ENCODE measurements at places on chromosomes 11 and 22.

- DNase-seq: no peak
These were observed 55.7 kb upstream of the EMID1 start for GRCh38 chr22:29149841-29150555.

DNA sequence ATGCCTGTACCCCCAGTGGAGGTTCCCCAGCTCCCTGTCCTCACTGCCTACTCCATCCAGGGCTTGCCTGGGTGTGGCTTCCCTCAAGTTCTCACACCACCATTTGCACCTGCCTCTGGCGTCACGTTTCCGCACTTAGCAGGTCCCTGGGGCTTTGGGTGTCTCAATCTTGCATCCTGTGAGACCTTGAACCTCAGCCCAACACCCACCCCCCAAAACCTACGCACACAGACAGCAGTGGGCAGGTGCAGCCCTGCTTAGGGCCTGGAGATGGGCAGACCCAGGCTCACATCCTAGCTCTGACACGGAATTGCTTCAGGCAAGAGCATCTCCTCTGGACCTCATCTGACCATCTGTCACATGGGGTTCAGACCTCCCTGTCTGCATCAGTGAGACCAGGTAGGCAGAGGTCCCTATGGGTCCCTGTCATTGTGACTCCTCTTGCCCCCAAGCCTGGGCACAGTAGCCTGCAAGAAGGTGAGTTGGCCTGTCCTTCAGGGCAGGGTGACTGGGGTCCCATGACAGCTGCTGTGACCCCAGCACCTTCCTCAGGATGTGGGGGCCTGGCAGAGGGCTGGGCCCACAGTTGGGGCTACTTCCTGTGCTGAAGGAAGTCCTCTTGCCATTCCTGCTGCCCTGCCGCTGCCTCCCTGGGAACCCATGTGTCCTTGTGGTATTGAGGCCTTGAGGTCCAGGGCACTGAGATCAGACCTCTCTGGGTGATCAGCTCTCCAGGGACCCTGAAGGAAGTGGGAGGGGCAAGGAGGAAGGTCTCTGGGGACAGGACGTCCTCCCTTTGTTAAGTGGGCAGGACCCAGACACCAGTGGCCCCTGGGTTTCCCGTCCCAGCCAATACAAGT is 2.0 kb downstream of the SIPA1 start:
- peak; percentile 79 for DNase-seq

GRCh38 chr11:64090806-64091516 is 55.2 kb downstream of the FLRT1 start:
- DNase-seq: no peak

DNA sequence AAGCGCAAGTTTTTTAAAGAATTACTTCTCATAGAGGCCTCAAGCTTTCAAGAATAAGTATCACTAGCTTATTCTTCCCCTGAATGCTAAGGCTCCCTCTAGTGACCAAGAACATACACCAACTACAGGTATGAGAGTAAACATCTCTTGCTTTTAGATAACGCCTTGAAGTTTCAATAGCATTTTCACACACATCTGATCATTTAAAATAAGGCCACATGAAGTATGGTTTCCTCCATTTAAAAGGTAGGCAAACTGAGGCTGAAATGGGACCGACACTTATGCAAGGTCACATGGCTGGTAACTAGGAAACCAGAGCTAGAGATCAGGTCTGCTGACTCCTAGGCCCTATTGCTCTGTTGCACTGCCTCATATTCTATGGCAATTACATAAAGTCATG is 66.5 kb downstream of the CCDC34 start:
- DNase-seq: peak; percentile 3

- DNase-seq: no peak
These were observed 76.3 kb upstream of the CNTN5 start for GRCh38 chr11:98944461-98944860.

DNA sequence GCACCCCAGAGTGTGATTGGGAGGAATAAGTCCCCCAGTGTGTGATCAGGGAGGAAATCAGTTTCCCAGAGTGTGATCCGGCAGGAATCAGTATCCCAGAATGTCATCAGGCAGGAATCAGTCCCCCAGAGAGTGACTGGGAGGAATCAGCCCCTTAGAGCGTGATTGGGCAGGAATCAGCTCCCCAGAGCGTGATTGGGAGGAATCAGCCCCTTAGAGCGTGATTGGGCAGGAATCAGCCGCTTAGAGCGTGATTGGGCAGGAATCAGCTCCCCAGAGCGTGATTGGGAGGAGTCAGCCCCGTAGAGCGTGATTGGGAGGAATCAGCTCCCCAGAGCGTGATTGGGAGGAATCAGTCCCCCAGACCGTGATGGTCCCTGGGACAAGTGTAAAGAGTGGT is 81.1 kb upstream of the EIF3D start:
- no peak for DNase-seq

DNA sequence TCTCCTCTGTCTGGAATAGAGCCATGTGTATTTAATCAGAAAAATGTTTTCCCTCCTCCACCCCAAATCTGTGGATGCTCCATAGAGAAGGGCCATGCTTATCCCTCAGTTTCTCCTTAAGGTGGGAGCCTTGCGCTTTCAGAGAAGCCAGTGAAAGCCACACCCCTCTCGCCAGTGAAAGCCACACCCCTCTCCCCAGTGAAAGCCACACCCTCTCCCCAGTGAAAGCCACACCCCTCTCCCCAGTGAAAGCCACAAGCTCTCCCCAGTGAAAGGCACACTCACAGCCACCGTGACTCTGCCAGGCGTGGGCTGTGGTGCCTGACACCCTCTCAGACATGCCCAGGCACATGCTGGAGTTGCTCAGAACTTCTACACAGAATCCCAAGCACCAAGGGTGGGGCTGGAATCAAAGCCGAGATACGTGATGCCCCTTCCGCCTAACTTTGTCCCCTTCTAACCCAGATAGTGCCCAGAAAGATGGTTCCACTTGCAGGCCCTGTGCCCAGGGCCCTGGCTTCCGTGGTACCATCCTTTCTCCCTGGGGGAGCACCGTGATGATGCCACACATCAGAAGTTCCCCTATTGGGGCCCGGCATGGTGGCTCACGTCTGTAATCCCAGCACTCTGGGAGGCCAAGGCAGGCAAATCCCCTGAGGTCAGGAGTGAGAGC is 16.5 kb upstream of the PRR5 start:
- DNase-seq: peak; percentile 77

DNA sequence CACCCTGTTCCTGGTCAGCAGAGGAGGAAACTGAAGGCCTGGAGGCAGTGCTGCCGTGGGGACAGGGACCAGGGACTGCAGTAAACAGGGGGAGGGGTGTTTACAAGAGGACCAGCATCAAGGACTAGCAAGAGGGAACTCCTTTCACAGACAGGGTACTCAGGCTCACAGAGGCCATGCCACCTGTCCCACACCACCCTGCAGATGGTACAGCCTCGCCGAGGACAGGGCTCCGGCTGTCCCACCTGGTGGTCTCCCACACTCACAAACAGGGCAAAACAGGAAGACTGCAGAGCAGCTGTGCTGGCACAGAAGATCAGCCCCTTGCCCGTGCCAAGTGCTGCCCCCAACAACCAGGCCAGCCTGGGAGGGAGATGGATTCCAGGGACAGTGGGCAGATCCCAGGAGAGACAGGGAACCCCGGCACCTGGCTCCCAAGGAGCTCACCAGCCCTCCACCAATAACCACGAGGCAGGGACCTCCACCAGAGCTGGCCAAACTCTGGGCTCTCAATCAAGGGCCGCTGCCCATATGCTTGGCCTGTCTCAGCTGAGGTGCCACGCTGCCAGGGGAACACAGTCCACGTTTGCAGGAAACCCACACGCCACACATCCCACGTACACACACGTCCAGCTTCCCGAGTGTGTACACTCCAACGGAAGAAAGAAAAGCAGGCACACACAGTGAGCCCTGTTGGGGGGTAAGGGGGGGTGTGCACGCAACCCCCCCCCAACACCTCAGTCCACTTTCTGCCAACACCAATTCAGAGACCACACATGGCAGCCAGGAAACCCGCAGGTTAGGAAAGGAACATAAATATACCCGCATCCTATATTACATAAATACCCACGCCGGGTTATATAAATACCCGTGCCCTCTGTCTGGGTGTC is 2.1 kb downstream of the CSNK1E start:
- peak; percentile 59 for DNase-seq

DNA sequence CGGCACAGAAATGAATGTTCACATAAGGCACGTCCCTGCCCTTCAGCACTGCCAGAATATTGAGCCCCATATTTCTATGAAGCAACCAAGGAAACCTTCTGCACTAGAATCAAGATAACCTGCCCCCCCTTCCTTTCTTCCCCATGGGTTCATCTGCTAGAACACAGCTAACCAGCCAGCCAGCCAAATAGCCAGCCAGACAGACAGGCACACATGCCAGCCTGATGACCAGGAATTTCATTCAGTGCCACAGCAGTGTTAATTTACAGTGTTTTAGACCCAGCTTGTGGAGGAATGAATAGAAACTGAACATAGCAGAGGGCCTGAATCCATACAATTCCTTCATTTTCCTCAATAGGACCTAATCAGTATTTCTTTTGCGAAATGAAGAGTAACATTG is 57.0 kb downstream of the TENM4 start:
- DNase-seq: no peak

DNA sequence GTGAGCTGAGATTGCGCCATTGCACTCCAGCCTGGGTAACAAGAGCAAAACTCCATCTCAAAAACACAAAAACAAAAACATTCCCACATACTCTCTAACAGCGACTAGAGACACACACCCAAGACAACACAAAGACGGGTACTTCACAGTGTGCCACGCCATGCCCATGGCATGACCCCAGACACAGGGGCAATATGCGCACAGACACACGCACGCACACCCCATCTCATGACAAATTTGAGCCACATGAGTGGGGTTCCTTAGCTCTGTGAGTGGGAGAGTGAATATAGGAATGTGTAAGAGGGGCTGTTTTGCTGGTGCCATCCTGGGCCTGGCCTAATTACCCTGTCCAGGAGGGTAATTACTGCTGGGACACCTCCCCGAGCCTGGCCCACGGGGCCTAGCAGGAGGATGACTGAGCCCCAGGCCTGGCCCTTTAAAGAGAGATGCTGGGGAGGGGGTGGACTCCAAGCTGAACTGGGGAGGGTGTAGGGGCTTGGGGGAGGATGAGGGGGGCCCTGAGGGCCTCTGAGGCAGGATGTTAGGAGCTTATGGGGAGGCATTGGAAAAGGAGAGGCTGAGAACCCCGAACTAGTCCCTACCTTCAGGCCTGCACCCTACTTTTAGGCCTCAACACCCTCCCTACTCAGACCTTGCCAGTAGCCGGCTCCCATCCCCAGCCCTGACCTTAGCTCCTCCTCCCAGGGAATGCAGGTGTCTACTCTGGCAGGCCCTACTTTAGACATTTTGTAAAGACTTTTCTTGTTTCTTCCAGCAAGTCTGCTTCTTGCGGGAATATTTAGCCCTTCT is 1.5 kb downstream of the LTBP3 start:
- no peak for DNase-seq

DNA sequence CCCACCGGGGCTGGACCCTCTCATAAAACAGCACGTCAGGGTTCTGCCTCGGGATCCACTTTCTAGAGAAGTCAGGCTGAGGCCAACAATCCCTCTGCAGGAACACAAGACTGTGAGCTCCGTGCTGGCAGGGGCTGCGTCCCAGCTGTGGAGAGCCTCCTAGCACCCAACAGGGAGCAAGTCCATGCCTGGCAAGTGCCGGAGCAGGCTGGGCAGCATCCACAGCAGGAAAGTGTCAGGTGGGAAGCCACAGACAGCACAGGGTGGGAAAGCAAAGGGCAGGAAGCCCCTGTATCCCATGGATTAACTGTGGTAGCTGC is 682.3 kb downstream of the TBC1D22A start:
- DNase-seq: no peak

- no peak for DNase-seq
These were observed at the start of gene MRPL23 for GRCh38 chr11:1946812-1947484. Gene MRPL23 (plus strand): TSS chr11:1947332. CDS start chr11:1947363, 31 bp downstream.

GRCh38 chr11:44333271-44334218 is 23.6 kb upstream of the ALX4 start:
- DNase-seq: no peak

DNA sequence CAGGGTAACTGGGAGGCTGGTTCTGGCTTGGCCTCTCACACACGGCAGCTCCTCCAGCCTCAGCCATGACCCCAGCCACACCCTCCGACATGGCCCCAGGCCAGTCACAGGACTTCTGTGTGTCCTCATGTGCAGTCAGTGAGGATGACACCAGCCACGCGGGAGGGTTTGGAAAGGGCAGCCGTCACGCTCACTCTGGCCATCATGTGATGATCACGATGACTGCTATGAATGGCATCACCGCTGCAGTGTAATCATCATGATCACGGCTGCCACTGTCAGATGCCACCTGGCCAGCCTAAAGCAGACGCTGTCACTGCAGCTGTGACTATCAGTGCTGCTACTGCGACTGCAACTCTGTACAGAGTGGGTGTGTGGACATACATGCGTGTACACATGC is 640.9 kb downstream of the BRD1 start:
- no peak for DNase-seq

- DNase-seq: peak; percentile 36
These were observed at the start of the genes C11orf21 and TSPAN32 for GRCh38 chr11:2301631-2302305. Gene C11orf21 (minus strand): TSS chr11:2301918. CDS start chr11:2301808, 110 bp downstream. Gene TSPAN32 (plus strand): TSS chr11:2302013. CDS start chr11:2302150, 137 bp downstream.

DNA sequence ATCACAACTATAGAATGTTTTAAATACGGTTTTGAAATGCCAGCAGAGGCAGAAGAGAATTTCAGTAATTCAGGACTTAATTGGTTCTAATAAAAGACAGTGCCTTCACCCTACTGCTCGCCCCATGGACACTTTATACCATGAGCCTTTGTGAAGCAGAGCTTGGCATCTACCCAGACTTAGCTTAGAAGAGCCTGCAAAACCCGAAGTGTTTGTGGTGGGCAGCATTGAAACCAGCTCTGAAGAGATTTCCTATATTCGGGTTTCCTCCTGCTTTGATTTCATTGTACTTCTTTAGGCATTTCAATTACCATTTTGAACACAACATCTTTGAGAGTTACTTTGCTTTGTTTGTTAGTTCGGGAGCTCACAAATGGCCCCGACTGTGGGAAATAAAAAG is 185.1 kb upstream of the MTNR1B start:
- DNase-seq: no peak

DNA sequence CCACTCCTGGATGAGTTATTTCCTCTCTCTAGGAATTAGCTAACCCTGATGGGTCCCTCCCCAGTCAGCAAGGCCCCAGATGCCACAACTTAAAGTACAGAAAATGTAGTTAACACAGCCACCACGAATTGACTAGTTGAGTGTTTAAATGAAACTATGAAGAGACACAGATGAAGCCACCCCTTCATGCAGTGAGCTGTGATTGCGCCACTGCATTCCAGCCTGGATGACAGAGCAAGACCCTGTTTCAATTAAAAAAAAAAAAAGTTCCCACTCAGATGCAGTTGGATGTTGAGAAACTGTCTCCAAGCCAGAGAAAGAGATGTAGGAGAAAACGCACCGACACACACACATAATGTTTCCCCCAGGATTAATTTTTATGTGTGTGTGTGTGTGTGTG is 53.3 kb downstream of the SCN3B start:
- no peak for DNase-seq

DNA sequence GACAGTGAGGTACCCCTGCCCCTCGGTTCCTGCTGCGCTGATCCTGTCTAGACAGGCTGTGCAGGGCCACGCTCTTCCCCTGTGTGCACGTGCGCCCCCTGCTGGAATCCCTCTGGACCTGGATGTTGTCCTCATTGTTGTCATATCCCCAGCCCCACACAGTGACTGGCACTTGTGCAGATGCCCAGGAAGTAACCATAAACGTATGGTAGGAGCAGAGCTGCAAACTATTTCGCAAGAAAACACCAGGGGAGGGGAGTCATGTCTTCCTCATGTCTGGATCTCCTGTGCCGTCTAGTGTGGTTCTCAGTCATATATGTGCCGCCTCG is 114.7 kb downstream of the CRYBB2 start:
- DNase-seq: peak; percentile 18

- no peak for DNase-seq
These were observed 280.4 kb upstream of the CNTN5 start for GRCh38 chr11:98740321-98740720.

GRCh38 chr22:18091916-18092526 is 14.2 kb downstream of the PEX26 start:
- DNase-seq: no peak

- no peak for DNase-seq
These were observed 18.9 kb upstream of the IL17REL start for GRCh38 chr22:50031189-50032091.
